ENCODE measurements at places on chromosomes 5 and 9.

GRCh38 chr5:54703565-54704255, 186.2 kb downstream of the SNX18 start:
- DNase-seq = no peak

DNA sequence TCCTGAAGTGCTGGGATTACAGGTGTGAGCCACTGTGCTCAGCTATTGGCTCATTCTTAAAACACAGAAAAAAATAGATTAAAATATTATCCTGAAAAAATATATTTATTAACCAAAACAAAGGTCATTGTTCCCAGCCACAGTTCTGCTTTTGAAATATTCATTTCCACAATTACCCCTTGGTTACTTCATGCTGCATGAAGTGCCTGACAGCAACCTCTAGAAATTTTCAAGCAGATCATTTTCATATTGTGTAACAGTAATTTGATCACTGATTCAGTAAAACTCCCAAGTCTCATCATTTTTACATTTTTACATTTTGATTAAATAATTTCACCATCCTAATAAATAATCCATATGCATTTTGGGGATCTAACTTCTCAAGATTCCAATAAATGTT, 18.8 kb upstream of the GNAQ start:
- DNase-seq = no peak

DNA sequence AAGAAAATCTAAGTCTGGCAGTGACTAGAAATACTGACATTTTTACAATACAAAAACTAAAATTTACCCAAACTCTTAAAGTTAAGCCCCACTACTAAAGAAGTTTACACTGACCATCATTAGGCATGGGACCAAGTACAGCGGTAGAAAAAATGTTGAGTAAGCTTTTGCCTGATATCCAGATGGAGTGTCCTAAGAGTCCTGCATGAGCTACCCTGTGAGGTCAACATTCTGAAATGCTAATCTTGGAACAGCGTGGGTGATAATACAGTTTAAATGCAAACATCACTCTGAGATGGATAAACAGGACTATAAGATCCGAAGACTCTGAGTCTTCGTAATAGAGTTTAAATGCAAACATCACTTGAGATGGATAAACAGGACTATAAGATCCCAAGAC, 189.7 kb downstream of the DCP2 start:
- DNase-seq = no peak

GRCh38 chr5:172365948-172366608, 82.5 kb upstream of the UBTD2 start:
- no peak for DNase-seq

GRCh38 chr9:130835441-130836298, 616 bp downstream of the ABL1 start:
- no peak for DNase-seq

DNA sequence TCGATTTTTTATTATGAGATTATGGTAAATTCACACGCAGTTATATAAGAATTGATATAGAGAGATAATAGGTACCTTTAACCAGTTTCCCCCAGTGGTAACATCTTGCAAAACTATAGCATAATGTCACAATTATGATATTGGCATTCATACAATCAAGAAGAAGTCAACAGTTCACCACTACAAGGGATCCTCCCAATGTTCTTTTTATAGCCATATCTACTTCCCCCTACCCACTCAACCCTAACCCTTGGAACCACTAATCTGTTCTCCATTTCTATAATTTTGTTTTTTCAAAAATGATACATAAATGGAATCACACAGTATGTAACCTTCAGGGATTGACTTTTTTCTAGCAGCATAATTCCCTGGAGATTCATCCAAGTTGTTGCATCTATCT, 9.8 kb downstream of the ACTL7B start:
- no peak for DNase-seq

DNA sequence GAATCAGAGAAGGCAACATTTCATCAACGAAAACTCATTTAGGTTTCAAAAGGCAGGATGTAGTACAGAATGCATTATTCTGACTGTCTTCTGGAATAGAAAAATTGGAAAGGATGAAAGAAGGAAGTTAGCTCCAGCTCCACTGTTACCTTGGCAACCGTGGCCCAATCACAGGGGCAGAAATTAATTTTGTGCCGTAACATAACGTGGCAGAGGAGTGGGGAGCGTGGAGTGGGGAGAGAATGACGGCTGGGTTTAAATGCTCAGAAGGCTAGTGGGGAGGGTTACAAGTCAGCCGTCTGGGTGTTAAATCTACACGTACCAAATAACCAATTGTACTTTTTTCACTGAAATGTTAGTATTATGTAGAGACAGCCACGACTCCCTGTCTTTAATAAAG, 32.3 kb upstream of the EQTN start:
- no peak for DNase-seq

- DNase-seq = no peak
Measured at GRCh38 chr5:123265551-123265950, 157.7 kb downstream of the CEP120 start.

DNA sequence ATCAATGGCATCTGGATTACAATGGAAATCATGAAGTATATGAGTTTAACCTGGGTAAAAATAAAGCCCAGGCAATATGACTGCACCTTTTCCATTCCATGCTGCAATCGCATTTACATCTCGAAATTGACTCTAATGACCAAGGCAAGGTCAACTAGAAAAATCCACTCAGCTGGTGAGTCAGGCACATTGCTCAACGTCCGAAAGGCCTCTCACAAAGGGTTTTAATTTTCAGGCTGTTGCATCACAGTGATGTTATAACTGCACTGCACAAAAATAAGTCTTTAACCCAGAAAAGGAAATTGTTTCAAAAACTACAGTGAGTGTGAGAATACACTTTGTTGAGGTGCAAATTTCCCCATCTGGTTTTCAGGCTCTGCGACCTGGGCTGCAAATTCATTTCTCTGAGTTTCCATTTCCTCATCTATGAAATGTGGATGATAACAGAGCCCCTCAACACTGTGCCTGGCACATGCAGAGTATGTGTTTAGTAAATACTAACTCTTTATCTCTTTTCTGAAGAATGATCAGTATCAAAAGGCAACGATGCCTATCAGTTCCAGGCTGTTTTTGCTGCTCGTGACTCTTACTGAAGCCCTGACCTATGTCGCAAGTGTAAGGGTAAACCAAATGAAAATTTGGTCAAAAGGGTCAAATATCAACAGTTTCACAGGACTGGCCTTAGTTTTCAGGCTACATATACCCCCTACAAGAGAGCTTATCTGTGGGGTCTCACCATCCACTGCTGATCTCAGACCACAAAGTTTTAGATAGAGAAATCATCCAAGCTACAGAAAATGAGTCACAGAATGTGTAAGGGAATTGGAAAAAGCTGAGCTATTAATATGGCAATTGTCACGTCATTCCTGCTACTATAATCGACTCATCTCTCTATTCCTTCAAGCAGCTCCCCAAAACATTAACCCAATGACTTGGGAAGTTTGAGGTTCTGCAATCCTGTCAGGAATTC, 4.1 kb downstream of the NFIL3 start:
- no peak for DNase-seq

GRCh38 chr9:121331549-121331948, 38.5 kb downstream of the STOM start:
- no peak for DNase-seq

DNA sequence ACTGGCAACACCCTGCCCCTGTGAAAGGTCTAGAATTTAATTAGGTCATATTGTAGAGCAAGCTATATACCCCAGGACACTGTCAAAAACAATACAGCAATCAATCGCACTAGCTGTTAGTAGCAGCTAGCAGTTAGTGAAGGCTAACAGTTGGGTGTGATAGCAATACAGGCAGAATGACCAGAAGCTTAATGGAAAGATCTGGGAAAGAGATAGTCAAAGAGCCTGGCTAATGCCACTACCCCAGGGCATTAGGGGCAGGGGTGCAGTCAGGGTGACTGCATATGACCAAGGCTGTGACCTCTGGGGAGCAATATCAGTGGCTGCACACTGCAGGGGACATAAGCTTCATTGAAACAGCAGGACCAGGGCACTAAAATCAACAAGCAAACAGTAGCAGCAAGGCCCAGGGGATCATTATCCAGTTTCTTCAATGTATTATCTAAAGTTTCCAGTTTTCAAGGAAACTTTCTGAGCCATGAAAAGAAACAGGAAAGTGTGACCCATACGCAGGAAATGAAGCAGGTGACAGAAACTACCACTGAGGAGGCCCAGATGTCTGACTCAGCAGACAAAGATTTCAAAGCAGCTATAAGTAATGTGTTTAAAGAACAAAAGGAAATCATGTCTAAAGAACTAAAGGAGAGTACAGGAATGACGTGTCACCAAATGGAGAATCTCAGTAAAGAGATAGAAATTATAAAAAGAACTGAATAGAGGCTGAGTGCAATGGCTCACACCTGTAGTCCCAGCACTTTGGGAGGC, 82.4 kb downstream of the ZNF354C start:
- no peak for DNase-seq

DNA sequence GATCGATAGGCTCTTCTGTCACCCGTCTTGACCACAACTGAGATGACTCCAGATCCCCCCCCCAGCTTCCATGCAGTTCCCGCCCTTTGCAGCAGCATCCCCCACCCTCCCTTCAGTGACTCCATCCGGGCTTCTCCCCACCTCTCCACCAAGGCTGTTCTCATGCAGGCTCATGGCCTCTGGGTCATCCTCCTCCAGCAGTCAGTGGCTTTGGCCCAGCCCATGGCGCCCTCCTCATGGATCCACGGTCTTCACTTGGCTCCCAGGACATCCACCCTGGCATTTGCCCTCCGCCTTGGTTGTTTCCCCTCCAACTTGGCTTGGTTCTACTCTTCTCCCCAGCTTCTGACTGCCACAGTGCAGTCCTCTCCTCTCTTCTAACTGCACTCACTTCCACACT, 96.7 kb upstream of the RUFY1 start:
- no peak for DNase-seq

DNA sequence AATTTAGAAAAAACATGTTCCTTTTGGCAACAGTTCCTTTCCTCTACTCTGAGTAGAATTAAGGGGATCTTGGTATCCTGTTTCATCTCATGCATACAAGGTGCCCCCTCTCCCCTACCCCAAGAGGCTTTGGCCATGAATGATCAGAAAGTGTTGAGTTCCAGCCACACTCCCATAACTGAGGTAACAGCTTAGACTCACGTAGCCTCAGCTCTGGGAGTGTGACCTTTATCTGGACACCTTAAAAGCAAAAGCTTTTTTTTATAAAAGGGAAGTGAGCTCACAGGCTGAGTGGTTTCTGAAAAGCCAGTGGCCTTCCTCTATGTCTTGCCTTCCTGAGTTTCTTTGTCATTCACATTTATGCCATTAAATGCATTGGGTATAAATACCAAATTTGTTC, 900 bp upstream of the HAVCR2 start:
- DNase-seq = no peak

- DNase-seq = no peak
Measured at GRCh38 chr5:107889387-107889786, 218.7 kb upstream of the EFNA5 start.

GRCh38 chr5:107655831-107656230, 14.9 kb downstream of the EFNA5 start:
- DNase-seq = peak; percentile 14

GRCh38 chr5:116225281-116225922, 140.6 kb downstream of the COMMD10 start:
- DNase-seq = no peak

- no peak for DNase-seq
Measured at GRCh38 chr5:157744051-157745011, 819 bp downstream of the LSM11 start.

- no peak for DNase-seq
Measured at GRCh38 chr9:137759649-137760321, 117.8 kb upstream of the CACNA1B start.

DNA sequence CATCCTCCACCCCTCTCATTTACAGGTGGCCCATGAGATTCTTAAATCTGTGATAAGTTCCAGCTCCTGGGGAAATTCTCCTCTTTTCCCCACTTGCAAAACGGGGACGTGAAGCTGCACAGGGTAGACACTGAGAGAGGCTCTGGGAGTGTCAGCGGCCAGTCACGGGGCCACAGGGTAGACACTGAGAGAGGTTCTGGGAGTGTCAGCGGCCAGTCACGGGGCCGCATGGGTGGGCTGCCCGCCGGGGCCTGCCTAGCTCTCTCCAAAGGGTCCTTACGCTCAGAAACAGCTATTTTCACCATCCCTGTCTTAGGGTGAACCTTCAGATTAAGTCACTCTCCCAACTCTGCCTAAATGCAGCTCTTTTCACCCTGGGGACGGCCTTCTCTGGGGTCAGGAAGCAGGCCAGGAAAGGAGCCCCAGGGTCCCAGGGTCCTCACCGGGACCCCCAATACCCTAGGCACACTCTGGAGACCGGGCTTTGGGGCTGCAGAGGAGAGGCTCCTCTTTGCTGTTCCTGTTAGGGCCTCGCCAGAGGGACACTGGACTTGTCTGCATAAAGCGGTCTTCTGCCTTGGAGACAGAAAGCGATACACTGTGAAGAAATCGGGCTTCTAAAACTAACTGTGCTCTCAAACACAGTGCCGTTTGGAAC, 1.5 kb downstream of the FAM78A start:
- DNase-seq = no peak

- DNase-seq = no peak
Measured at GRCh38 chr9:37061768-37062167, 27.7 kb upstream of the PAX5 start.

GRCh38 chr5:83857341-83857740, 136.7 kb upstream of the HAPLN1 start:
- no peak for DNase-seq

GRCh38 chr5:82624062-82624461, 345.9 kb upstream of the RPS23 start:
- no peak for DNase-seq

GRCh38 chr5:139120521-139120920, 77.6 kb downstream of the SIL1 start:
- DNase-seq = no peak

- no peak for DNase-seq
Measured at GRCh38 chr9:34446468-34446891, 11.9 kb downstream of the FAM219A start.

DNA sequence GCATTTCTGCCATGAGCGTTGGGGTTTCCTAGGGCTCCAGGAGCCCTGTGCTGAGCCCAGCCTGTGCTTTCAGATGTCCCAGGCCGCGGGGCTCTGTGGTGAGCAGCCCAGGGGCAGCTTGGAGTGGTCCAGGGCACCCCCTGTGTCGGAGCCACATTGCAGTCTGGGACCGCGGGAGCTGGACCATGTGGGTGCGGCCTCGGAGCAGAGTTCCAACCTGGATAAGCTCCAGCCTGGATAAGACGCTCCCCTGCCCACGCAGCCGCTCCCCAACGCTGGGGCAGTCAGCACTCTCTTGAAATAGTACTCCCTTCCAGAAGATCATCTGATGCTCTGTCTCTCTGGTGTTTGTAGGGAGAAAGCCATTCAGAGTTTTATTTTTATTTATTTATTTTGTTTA, 111.1 kb downstream of the WNK2 start:
- no peak for DNase-seq

GRCh38 chr9:81825846-81826516, 102.2 kb upstream of the SPATA31D4 start:
- DNase-seq = no peak

DNA sequence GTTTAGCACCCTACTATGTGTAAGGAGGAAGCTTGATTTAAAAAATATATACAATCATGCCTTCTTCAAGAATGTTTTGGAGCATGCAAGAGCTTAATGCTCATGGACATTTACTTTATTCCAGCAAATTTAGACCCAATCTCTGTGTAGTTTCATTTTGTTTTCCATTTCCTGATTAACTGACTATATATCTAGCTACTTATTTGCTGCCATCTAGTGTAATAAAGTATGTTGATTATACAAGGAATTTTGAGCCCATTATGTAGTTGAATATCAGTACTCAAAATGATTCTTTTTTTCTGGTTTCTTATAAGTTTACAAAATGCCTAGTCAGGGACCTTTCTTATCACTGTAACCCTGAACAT, 100.0 kb upstream of the CCDC152 start:
- no peak for DNase-seq

GRCh38 chr5:57175551-57176309, 1.9 kb downstream of the GPBP1 start:
- DNase-seq = no peak
